ENCODE measurements at places on chromosomes 5 and 9.

DNA sequence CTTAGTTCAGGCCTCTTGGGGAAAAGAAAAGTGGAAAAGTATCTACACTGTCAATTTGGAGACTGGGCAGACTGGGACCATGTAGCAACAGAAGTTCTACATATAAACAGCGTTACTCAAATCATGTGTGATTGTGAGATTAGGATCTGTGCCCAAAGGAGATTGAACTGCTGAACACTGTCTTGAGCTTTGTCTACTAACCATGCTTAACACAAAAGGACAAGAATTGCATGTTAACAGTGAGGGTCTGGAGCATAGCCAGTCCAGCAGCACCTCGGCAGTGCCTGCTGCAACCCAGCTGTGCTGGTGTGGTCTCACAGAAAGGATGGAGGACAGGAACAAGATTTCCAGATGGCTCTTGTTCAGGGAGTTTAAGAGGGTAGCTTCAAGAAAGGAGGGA lies 5.7 kb downstream of the PAM start:
- peak; percentile 51 for DNase-seq

DNA sequence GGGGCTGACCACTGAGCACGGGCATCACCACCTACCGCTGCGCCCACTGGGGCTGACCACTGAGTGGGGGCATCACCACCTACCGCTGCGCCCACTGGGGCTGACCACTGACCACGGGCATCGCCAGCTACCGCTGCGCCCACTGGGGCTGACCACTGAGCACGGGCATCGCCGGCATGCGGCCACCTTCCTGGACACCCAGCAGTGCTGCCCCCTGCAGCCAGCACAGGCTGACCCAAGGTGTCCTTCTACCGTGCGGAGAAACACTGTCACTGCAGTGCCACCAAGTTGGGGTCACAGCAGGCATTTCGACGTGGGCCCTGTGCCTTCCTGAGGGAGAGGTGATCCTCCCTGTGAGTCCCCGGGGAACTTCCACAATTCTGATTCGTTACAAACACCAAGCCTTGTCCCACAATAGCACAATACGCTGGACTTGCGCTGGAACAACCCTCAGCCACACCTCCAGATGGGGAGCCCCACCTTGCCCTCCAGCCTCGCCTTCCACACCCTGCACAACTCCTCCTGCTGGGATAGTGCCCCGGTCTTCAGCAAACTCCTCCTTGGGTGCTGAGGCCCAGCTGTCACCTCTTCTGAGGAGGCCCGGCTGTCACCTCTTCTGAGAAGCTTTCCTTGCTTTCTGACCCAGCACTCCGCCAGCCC lies 90.3 kb upstream of the SARDH start:
- DNase-seq: no peak

GRCh38 chr9:82410866-82411265 lies 422.3 kb downstream of the SPATA31D1 start:
- DNase-seq: no peak

DNA sequence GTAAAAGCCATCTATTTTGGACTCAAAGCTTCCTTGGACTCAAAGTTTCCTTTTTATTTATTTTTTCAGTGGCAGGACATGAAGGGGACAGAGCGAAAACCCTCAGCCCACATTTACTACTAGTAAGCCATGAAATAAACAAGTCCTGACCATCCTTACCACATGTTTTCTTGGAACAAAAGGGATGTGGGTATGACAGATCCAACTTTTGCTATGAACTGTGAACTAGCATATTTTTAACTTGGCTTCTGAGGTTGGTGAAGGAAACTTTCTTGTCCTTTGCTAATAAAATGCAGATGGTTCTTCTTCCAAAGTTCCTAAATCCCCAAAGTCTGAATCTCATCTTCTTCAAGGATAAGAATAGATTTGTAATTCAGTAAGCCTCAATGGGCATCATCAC lies 122.7 kb upstream of the TNC start:
- DNase-seq: no peak

DNA sequence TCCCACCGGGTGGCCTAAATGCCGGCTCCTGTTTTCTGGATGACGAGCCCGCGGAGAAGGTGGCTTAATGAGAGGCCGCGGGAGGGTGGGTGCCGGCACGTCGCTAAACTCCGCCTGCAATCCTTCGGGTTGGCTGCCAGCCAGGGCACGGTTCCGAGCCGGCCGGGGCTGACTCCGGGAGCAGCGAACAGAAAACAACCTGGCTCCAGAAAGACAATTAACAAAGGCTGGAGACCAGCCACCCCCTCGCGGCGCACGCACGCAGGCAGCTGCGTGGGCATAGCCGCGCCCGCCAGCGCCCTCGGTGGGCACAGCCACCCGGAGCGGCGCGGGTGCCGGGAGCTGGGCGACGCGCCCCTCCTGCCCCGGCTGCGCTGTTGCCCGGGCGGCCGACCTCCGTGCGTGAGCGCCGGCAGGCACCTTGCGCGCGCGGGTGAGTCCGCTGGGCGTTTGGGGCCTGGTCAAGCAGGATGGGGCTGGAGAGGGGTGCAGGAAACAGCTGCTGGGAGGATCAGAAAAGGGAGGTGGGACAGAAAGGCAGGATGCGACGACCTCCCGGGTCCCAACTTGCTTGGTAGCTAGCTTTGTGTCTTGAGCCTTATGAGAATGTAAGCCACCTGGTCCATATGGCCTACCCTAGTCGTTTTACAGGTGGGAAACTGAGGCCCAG lies at the start of gene ARHGEF37:
Gene ARHGEF37, plus strand, starts transcription at position 307 of the 670 bp plus-strand sequence. CDS start 16,272 bp downstream, outside the sequence.
- DNase-seq: peak; percentile 38

- peak; percentile 16 for DNase-seq
Measured at GRCh38 chr5:42943931-42944631, 96.0 kb downstream of the ANXA2R start.

- DNase-seq: peak; percentile 80
Measured at GRCh38 chr5:96709152-96709821, 47.1 kb downstream of the CAST start.

DNA sequence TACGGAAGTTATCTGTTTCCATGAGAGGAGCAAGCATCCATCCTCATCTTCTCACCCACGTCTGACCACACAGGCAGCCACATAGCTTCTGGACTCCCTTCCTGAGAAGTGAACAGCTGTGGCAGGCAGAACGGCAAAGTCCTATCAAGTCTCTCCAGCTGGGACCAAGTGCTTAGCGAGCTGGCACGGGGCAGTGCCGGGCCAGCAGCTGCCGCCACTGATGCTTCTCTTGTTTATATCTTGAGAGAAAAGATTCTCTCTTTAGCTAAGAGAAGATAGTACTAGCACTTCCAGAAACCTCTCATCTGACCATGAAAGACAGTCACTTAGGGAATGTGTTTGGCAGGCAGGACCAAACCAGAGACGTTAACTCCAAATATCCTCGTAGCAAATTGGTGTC lies 37.2 kb downstream of the PLAC8L1 start:
- no peak for DNase-seq

DNA sequence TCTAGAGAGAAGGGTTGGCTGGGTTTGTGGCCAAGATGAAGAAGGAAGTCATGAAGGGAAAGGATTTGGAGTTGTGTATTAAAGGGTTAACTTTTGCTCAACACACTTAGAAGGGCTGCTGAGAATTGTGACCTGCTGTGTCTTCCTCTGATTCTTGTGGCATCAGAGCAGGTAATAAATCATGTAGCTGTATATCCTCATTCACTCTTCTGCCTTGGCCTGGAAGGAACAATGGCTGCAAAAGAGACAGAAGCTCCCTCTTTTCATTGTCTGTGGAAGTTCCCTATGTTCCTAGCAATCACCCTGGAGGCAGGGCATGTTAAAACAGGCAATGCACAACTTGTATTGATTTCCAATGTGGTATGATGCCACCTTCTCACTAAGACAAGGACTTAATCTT lies 159.1 kb downstream of the LRRC70 start:
- DNase-seq: no peak

- DNase-seq: no peak
Measured at GRCh38 chr5:145544401-145544800, 290.7 kb downstream of the PRELID2 start.

DNA sequence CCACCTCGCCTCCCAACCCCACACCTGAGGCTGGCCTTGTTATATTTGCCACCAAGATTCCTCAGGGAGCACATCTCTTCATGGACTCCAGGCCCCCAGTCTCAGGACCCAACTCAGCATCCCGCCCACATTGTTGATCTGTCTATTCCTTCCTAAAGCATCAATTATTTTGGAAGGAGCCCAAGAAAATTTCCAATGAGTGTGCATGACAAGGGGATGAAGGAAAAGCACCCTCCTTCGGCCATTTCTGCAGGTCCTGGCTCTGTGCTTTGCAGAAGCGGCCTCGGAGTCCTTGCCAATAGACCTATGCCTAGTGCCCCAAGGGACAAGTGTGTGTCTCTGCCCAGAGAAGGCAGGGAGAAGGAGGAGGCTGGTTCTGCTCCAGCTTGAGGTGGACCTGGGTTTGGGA lies 273.2 kb downstream of the GADD45G start:
- no peak for DNase-seq

DNA sequence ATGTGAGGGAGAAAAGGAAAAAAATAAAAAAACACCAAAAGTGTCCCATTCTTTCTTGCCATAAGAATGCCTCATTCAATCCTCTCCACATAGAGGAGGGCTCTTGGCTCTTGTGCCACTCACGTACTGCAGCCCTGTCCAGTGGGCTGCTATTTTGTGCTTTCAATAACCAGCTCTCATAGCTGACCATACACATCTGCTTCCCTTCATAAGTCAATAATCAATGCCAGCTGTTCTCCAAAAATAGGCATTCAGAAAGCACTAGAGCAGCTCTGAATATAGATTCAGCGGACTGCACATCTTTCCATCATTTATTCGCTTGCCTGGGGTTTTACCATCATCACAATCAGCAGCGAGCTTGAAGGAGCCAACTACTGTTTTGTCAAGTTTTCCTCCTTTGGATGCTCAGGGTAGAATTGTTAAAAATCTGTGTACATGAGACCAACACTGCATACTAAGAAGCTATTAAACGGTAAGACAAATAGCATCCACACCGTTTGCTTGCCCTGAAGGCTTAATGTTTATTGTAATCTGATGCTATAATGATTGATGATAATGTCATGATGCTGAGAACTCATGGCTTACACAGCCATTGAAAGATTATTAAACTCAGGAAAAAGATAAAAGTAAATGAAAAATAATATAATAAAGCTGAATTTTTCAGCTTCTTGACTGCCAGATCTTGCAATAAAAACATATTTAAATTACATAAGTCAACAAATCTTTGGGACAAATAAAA lies 80.0 kb downstream of the OXCT1 start:
- DNase-seq: peak; percentile 87

- DNase-seq: peak; percentile 69
Measured at GRCh38 chr5:53403758-53404157, 76.7 kb upstream of the FST start.

- no peak for DNase-seq
Measured at GRCh38 chr9:138050472-138051330, 173.1 kb downstream of the CACNA1B start.

- DNase-seq: peak; percentile 74
Measured at GRCh38 chr5:124735169-124735858, 11.1 kb downstream of the ZNF608 start.

DNA sequence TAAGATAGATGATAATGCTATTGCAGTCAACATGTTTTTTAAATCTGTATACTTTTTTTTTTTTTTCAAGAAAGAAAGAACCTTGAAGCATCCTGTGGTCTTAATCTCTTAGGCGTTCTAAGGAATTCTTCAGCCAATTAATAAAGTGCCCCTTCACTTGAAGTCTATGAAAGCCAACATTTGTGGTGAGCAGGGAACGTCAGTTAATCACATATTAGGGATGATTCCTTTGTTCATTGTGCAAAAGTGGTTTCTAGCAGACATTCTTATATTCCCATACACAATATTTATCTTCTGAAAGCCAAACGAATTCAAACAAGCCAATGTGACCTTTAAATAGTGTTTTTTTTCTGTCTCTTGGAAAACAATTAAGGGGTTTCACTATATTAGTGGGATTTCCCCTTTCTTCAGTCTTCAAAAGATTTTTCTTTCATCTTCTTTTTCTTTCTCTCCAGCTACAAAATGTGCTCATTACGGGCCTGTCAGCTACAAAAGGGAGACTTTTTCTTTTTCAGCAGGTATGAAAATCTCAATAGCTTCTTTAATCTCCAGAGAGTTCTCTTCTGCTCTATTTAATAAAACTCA lies 40.1 kb downstream of the TMEM167A start:
- no peak for DNase-seq

- no peak for DNase-seq
Measured at GRCh38 chr9:111983484-111983908, 86.9 kb downstream of the UGCG start.

- peak; percentile 82 for DNase-seq
Measured at GRCh38 chr9:110030632-110031031, 177.3 kb downstream of the C9orf152 start.

- DNase-seq: no peak
Measured at GRCh38 chr5:143222287-143223231, 180.9 kb downstream of the NR3C1 start.

DNA sequence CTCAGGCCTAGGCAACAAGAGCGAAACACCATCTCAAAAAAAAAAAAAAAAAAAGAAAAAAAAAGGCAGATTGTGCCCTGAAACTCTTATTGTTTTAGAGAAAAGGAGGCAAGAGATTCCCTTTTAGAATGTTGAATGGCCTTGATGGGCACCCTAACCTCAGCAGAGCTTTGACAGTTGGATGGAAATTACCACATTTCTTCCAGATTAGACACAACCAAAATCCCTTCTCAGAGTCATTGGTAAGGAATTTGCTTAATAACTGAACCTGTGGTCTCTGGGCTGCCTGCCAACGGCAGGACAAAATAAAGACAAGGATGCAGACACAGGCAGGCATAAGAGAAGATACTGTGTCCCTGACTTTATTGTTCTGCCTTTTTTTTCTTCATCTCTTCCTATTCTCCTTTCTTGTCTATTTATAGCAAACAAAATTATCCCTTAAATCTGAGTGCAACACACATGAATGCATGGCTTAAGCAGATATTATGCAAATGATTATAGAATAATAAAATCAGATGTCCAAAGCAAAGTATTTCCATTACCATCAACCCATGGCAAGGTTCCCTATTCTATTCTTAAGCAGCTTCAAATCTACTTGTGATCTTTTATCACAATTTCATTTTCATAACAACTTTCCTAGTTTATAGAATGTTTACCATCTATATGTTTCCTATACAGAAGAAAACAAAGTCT lies 37.3 kb upstream of the TRIO start:
- DNase-seq: peak; percentile 97

GRCh38 chr5:104082754-104083153 lies 520.2 kb upstream of the NUDT12 start:
- no peak for DNase-seq

GRCh38 chr5:94691949-94692348 lies 73.5 kb downstream of the SLF1 start:
- DNase-seq: peak; percentile 35

All from fibroblast of upper back skin (primary cell).